ENCODE measurements at places on chromosomes 5 and 9.

DNA sequence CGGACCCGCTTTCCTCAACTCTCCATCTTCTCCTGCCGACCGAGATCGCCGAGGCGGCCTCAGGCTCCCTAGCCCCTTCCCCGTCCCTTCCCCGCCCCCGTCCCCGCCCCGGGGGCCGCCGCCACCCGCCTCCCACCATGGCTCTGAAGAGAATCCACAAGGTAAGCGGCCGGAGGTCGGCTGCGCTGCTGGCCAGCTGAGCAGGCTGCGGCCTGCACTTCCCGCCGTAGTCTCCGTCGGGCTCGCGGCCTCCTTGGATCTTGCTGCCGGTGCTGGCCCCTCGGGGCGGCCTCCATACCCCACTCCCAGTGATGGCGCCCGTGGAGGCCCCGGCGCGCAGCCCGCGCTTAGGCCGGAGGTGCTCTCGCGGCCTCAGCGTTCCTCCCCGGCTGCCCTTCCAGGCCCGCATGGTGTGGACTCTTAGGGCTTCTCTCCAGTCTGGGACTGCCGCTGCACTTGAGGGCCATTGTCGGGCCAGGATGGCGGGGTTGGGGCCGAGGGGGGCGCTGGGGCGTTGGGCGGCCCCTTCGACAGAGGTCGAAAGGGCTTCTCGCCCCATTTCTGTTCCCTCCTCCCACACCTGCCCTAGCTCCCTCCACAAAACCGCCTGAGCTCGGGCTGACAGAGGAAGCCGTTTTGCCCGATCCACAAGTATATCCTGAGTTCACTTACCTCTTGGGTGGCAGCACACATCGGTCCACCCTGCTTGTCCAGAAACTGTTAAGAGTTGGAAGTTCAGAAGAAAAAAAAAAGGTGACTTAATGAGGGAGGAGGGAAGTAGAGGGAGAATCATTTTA is 714 bp downstream of the UBE2D2 start:
- DNase-seq: no peak

DNA sequence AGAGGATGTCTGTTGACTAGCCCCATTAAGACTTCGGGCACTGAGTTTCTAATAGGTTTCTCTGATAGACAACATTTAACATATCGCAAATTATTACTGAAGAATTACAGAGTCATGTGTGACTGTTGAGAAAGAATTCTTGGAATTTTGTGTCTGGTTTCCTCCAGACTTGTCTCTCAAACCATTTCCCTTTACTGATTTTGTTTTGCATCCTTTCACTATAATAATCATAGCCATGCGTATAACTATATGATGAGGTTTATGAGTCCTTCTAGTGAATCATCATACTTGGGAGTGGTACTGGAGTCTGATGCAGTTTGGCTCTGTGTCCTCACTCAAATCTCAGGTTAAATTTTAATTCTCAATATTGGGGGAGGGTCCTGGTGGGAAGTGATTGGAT is 27.0 kb downstream of the ZNF169 start:
- no peak for DNase-seq

GRCh38 chr5:168005093-168005492 is 286.4 kb upstream of the WWC1 start:
- DNase-seq: no peak

DNA sequence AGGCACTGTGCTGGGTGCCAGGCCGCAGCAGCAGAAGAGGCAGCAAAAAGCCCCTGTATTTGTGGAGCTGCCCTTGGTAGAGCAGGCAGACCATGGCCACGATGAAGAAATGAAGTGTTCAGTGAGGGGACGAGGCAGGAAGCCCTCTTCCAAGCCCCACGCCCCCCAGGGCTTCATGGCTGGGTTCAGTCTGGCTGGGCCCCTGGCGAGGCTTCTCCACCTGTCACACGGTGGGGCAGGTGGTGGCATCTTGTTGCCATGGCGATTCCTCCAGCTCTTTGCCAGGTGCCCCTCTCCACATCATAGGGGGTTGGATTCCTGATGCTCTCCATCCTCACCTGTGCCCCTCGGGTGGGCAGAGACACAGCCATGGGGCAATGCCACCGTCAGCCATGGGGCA is 21.5 kb downstream of the ADGRD2 start:
- DNase-seq: no peak

DNA sequence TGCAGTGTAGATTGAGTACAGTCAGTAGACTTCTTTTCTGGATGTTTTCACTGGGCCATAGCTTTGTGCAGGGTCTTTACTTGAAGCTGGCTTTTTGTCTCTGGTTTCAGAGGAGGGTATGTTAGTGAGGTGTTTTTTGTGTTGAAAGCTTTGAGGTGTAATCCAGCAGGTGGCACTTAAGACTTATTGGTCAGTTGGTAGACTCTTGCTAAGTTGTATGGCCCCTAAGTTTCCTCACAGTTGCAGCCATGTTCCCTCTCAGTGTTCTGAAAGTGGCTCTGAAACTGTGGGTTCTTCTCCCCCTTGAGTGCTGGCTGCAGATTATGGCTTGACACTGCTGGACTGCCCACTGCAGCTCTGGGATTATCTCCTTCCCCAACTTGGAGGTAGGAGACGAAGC is 55.7 kb upstream of the SLC44A1 start:
- DNase-seq: no peak

DNA sequence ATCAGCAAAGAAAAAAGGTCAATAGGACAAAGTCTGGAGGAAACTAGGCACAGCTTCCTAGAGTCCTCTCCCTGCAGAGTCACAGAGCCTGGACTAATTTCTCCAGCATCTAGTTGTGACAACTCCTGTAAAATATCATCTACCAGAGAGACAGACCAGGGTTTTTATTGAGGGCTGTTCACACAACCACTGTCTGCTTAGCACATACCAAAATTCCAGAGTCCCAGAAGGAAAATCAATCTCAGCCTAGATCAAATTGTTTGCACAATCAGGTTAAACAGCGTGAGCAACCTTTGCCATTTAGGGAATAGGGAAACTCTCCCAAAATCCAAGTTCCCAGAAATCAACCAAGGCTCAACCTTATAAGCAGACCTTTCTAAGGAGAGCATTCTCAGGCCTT is 190.3 kb downstream of the SYK start:
- DNase-seq: no peak

DNA sequence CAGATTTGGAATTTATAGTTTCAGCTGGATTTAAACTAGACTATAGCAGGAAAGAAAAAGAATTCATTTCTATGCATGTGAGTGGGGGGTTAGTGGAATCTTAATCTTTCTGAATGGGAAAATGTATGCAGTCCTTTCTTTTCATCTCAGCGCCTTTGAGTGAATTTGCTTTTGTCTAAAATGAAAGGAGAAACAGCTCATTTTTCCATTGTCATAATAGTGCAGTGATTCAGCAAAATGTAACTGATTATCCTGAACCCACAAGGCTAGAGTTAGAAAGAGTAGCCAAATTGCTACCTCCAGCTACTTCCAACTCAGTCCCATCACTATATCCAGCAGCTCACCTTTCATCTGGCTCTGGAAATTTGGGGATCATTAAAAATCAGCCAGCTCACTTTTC is 134.4 kb downstream of the ADAMTSL1 start:
- DNase-seq: no peak

- no peak for DNase-seq
Measured at GRCh38 chr5:146007270-146007669, 70.9 kb downstream of the SH3RF2 start.

DNA sequence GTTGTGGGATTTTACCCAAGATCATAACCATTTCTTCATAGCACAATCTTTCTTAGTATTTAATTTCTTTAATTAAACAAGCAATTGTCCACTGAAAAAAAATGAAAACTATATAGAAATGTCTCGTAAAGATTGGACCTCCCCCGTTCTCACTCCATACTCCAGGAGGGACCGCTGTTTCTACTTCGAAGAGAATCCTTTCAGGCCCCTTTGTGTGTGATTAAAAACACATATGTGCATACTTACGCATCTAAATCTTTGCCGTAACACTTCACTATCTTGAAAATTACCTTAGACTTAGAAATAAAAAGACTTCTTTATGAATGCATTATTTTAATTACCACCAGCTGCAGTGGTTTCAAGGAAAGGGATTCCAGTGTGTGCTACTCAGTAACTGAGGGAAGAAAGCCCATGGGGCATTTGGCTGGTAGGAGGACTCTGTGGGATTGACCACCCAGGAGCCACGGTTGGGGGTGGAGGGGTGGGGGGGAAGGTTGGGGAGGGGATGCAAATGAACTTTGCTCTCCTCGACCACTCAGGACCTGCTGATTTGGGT is 209.1 kb downstream of the FAM114A2 start:
- DNase-seq: no peak

DNA sequence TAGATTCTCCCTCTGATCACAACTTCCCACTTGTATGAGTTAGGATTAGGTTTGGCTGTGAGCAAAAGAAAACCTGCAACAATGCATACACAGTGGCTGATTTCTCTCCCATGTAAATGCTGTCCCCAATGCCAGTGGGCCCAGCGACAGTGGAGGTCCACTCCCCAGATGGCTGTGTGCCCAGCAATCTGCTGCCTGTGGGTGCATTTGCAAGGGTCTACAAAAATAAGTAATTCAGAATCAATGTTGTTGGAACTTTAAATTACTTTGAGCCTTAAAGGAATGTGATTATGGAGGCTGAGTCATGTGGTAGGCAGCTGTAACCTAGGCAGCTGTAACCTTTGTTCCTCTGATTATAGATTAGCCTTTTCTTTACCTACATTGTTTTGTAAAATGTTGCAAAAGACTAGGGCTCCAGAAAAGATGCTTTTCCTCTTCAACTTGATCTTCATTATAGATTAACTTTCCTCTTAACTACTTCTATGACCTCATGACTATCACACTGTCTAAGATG is 14.2 kb upstream of the MXD3 start:
- no peak for DNase-seq

DNA sequence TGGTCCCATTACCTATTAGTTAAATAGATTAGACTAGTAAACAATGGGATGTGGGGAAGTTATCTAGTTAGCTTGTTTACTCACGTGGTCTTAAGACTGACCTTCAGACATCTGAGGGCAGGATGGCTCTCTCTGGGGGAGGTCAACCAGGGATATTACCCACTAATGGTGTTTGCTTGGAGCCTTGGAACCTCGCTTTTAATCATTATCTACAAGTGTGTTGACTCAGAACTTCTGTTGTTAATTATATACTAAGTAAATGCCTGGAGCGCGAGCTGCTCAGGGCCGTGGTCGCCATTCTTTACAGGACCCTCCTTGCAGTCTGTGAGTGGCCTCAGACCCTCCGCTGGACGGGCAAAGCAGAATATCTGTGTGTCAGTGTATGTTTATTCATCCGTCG is 48.5 kb upstream of the ZNF354A start:
- DNase-seq: no peak

GRCh38 chr9:27618066-27618465 is 44.8 kb upstream of the C9orf72 start:
- no peak for DNase-seq

DNA sequence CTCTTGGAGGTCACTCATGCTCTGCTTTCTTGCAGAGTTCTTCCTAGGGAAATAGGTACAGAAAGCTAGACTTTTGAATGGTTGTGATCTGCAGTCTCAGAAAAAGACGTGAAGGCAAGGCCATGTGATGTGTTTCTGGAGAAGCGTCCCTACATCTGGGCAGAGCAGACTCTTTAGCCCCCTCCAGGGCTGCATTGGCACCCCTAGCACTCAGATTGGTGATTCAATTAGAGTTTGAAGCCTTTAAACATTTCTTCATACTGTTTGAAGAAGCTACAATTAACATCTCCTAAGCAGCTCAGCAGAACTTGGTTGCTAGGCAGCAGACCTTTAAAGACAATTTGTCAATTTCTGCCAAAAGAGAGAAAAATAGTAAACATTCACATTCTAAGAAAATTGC is 21.6 kb downstream of the JADE2 start:
- no peak for DNase-seq

All from activated naive CD8-positive, alpha-beta T cell treated with anti-CD3 and anti-CD28 coated beads, Interleukin-2, amount 50 U/mL, for 16 hours (primary cell).